ENCODE measurements at places on chromosomes 3 and 15.

GRCh38 chr3:188006726-188007393 is 147.1 kb upstream of the LPP start:
- DNase-seq, result no peak

GRCh38 chr3:143482106-143483088 is 362.8 kb downstream of the CHST2 start:
- no peak for DNase-seq

GRCh38 chr3:10625323-10625722 is 119.9 kb upstream of the ATP2B2 start:
- DNase-seq, result no peak

- DNase-seq, result peak; percentile 71
Observed at GRCh38 chr15:75727851-75728715, 15.4 kb upstream of the CSPG4 start.

DNA sequence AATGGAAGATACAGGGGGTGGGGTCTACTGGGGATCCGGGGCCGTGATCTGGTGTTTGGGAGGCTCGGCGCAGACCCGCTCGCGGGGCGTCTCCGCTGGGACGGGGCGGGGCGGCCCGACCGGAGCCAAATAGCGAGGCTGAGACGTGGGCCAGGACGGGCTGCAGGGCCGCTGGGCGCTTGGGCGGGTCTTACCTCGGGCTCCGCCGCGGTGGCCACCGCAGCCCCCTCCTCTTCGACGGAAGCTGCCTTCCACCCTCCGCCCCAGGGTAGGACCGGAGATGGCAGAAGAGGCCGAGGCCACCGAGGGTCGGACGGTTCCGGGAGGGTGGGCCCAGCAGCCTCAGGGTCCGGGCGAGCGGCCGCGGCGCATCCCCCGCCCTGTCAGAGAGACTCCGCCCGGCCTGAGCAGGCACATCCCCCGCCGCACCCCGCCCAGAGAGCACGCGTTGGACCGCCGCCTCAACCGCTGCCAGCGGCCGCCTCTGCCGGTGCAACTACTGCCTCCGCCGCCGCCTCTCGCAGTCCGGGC is 399 bp downstream of the MYO9A start:
- DNase-seq, result peak; percentile 57

DNA sequence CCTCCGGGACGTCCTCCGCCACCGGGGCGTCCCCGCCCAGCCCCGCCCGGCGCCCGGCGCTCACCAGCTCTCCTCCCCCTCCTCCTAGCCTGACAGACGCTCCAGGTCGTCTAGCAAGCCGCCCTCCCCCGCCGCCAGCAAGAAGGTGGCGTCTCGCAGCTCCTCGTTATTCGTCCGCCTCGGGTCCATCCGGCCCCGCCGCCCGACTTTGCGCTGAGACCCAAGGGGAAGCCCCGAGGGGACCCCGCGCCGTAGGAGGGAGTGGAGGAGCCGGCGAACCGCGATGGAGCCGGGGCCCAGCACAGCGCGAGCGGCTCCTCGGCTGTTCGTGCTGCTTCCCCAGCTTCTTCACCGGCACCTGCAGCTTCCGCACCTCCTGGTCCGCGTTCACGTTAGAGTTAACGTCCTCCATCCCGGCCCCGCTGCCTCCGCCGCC is 26.3 kb upstream of the MTHFS start:
- DNase-seq, result peak; percentile 63

DNA sequence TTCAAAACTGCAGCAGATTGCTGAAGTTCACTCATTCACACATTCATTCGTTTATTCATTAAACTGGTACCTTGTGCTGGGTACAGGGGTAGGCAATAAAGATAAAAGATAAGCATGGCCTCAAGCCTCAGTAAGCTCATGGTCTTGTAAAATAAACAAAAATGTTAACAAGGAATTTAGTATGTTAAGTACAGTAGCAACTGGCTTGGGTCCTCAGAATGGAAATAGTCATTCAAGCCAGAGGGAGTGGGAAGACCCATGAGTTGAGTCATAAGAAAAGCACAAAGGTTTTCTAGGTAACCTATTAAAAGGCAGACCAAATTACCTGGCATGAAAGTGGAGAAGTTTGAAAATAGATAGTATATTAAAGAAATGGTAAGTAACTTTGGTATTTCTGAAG is 163.3 kb downstream of the CDIN1 start:
- no peak for DNase-seq

- no peak for DNase-seq
Observed at GRCh38 chr15:86333819-86334218, 254.1 kb downstream of the AGBL1 start.

DNA sequence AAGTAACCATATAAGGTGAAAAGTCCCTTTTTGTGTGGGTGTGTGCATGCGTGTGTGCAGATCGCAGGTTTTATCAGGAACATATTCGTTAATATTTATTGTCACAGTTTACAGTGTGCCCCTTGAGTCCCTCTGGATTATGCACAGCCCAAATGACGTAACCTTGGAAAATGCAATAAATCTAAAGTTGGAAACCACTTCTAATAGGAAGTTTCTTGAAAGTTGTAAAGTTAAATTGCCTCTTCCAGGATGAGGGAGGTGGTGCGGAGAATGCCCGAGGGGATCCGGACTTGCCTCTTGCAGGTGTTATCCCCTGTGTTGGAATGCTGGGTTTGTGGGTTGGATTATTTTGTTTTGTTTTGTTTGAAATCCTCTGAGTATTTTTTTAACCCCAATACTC is 143.3 kb downstream of the CMSS1 start:
- DNase-seq, result no peak
